ENCODE measurements at places on chromosomes 11 and 22. TPM values are rescaled to one million over a fixed set of nuclear protein-coding genes. Genes with fewer than 3 reads are reported as not detected.

Gene OR52N4
- not detected for total RNA-seq

GRCh38 chr11:78902771-78903507 lies 328.3 kb upstream of the NARS2 start:
- no peak for DNase-seq

GRCh38 chr11:7692426-7692825 lies 13.9 kb downstream of the OVCH2 start:
- no peak for DNase-seq

Gene GALNT18
- total RNA-seq, result 23.2 TPM

DNA sequence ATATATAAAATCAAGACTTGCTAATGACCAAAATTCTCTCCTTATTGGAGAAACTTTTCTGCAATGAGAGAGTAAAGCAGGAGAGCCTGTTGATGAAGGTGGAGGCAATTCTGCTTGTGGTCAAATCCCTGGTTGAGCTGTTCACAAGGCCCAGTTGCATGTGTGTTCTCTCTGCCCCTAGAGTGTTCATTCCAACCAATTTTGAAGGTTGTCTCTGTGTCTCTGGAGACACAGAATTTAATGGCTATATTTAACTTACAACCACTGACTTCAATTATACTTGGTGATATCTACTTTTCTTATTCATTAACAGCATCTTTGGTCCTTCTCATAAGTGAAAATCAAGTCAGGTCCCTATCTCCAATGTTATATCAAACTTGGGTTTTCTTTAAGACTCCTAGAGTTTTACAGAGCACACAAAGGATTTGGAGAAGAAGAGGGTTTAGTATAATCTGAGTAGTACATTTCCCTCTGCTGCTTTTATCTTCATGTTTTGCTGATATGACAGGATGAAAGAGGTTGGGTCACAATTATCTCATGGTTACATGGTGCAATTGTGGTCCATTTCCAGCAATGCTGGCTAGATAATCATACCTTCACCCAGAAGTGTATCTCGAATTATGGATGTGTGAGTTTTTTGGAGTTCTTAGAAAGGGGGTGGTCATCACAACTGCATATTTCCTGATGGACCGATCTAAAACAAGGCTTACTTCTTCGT lies 4.0 kb downstream of the OOSP4A start:
- no peak for DNase-seq
